A549 treated with RU486 at 1 μM for 4 hours (cell line): ENCODE measurements at places on chromosomes 4 and X. TPM values are rescaled to one million over a fixed set of nuclear protein-coding genes. Genes with fewer than 3 reads are reported as not detected.

ANAPC4 gene
- total RNA-seq, result 7.2 to 13.2 TPM (median 12.5 TPM) in 5 replicates

TENM3 gene
- 1.2 to 1.6 TPM (median 1.4 TPM) in 5 replicates for total RNA-seq

SLC7A11 gene
- total RNA-seq, result 15.2 to 33.5 TPM (median 32.5 TPM) in 5 replicates

GUF1 gene
- total RNA-seq, result 4.1 to 10.0 TPM (median 9.4 TPM) in 5 replicates

CASK gene
- 18.2 to 23.6 TPM (median 20.9 TPM) in 5 replicates for total RNA-seq

CLIC2 gene
- total RNA-seq, result 0.06 to 0.53 TPM (median 0.25 TPM) in 4 of 5 replicates, not detected in the other

RASSF6 gene
- total RNA-seq, result 0.54 to 1.1 TPM (median 0.90 TPM) in 5 replicates

IL15 gene
- 5.3 to 11.9 TPM (median 11.3 TPM) in 5 replicates for total RNA-seq

FOXR2 gene
- not detected in 5 replicates for total RNA-seq

VCX gene
- not detected in 5 replicates for total RNA-seq

UBL4A gene
- total RNA-seq, result 57.8 to 73.0 TPM (median 60.0 TPM) in 5 replicates

RAB41 gene
- total RNA-seq, result not detected in 5 replicates

PCDH18 gene
- total RNA-seq, result not detected in 5 replicates

QDPR gene
- 44.8 to 54.4 TPM (median 50.6 TPM) in 5 replicates for total RNA-seq

PPP1R2C gene
- total RNA-seq, result not detected in 5 replicates

MCF2 gene
- total RNA-seq, result 0.05 to 0.08 TPM in 2 of 5 replicates, not detected in the others

SUPT20HL1 gene
- not detected in 5 replicates for total RNA-seq

DDIT4L gene
- 0.38 to 0.62 TPM (median 0.44 TPM) in 5 replicates for total RNA-seq
